ENCODE measurements at places on chromosomes 11 and 22.

GRCh38 chr11:1152316-1153104 lies 5.2 kb upstream of the MUC5AC start:
- no peak for DNase-seq

GRCh38 chr11:26137651-26138050 lies 194.3 kb upstream of the ANO3 start:
- DNase-seq = no peak

- DNase-seq = no peak
Measured at GRCh38 chr11:47539681-47540039, 13.3 kb downstream of the CELF1 start.

DNA sequence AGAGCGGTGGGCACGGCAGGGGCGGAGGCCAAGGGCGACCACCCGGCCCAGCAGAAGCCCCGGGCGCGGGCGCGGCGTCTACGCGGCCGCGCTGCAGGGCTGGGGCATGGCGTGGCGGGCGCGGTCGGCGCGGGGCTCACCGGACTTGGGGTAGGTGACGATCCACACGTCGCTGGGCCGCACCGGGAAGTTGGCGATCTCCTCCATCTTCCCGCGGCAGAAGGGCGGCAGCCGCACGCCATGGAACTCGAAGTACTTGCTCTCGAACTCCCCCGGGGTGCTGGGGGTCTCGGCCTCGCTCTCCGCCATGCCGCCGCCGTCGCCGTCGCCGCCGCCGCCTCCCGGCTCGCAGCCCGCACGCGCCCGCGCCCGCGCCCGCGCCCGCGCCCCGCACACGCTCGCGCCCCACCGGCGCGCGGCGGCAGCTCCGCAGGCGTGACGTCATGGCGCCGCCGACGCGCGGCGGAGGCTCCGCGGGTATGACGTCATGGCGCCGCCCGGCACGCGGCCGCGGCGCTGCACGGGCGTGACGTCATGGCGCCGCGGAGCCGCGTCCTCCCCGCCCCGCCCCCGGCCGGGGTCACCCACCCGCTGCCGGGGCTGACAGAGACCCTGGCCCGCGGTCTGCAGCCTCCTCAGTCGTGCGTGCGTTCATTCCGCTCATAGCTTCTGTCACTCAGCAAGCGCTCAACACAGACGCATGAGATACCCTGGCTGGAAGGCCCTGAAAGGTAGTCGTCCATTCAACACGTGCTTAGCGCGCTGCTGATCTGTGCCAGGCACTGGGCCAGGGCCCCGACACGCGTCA lies at the start of gene SULT4A1:
Gene SULT4A1 (minus strand): TSS at position 440 of the 808 bp plus-strand sequence. CDS start 131 bp downstream, at position 309.
- DNase-seq = no peak

DNA sequence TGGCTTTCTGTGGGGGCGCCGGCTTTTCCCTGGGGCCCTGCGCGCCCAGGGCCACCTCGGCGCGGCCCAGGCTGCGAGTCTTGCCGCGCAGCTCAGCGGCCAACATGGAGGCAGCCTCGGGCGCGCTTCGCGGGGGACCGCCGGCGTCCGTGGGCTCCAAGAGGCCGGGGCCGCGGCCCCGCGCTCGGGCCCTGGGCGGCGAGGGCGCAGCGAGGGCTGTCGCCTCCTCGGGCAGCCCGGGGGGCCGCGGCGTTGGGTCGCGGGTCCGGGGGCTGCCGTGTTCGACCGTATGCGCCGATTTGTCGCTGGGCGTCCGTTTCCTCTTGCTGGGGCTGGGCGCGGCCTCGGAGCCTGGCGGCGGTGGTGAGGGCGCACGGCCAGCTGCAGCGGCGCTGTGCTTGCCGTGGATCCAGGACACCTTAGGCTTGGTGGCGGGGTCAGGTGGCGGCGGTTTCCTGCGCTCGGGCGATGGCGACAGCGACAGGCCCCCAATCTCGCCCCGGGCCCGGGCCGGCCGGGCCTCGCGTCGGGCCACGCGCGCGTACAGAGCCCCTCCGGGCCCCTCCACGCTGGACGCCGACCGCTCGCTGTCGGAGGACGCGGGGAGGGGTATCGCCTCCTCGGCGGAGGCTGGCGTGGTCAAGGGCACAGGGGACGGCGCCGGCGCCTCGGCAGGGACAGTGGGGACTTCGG lies 11.9 kb downstream of the SCARF2 start:
- no peak for DNase-seq

GRCh38 chr22:44371741-44372525 lies 59.2 kb upstream of the SHISAL1 start:
- DNase-seq = no peak

GRCh38 chr22:27125539-27125938 lies 468.2 kb downstream of the MIAT start:
- DNase-seq = no peak

GRCh38 chr22:44338906-44339305 lies 26.2 kb upstream of the SHISAL1 start:
- no peak for DNase-seq

GRCh38 chr22:26447584-26448329 lies 18.7 kb downstream of the ASPHD2 start:
- DNase-seq = no peak

- no peak for DNase-seq
Measured at GRCh38 chr11:72014761-72015320, 16.1 kb downstream of the IL18BP start.

GRCh38 chr11:112226831-112227401 lies 688 bp downstream of the PTS start:
- DNase-seq = no peak

- no peak for DNase-seq
Measured at GRCh38 chr11:122157653-122158161, 41.7 kb upstream of the BLID start.

- no peak for DNase-seq
Measured at GRCh38 chr11:64306876-64307622, 1.7 kb downstream of the ESRRA start.

DNA sequence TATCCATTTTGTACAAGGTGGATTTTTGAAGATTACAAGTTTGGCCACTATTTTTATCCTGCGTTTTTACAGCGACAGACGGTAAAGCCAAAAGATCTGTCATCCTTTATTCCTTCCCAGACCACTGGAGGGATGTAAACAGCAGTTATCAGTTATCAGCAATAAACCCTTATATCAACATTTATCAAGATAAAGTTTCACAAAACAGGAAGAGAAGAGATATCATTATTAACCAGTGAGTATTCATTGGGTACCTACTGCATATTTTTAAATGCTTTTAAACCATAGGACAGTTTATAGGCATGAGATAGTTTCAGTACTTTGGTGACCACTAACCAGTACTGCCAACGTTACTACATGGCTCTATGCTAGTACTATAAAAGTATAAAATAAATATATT lies 5.9 kb upstream of the REXO2 start:
- no peak for DNase-seq

GRCh38 chr11:44620328-44620725 lies 54.9 kb downstream of the CD82 start:
- DNase-seq = peak; percentile 9
